AML-193 (cell line): ENCODE measurements at places on chromosomes 2 and 18.

DNA sequence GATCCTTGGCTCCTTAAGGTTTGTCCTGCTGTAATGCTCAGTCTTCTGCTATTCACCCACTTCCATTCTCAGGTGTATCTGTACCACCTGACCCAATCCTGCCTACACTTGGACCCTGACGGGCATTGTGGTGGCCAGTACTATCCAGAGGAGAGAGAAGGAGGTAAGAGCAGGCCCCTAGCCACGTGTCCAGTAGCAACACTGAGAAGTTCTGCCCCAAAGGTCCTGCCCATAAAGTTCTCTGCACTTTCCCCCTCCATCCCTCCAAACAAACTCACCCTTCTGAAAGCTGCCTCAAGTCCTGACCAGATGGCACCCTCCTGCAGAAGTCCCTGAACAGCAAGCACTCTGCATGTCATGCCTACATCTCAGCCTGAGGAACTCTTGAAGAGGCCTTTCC lies 18.3 kb downstream of the TTC32 start:
- DNase-seq = no peak

DNA sequence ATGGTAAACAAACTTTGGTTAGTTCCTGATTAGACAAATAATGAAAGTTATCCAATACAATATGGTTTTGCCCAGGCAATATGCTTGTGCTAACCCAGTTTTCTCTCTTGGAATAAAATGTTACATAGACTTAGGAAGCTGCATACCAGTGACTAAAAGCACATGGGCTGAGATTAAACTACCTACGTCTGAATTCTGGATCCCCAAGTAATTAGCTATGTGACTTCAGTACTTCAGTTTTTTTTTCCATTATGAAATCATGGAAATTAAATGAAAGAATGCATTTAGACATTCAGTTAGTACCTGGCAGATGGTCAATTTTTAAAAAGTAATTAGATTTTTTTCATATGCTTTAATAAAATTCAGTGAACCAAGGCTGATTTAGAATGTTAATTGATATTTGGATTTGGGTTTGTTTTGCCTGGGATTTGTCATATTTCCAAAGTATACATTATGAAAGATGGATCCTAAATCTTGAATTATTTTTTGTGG lies 213.9 kb downstream of the PTH2R start:
- no peak for DNase-seq

- DNase-seq = no peak
These were observed 10.3 kb upstream of the NT5C1B start for GRCh38 chr2:18599509-18600254.

DNA sequence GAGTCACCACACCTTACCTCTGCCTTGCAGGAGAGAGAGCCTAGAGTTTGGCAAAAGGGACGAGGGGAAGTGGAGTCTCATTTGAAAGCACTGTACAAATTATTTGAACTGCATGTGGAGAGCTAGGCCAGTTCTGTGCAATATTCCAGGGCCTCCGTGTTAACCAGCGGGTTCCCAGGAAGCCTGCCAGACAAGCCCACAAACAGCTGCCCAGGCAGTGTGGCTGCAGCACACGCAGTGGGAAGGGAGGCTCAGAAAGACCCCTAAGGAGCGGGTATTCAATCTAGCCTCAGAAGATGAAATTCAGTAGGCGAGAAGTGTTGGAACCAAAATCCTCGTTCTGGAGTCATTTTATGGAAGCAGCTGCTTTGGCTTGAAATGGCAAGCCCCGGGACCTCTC lies 30.7 kb downstream of the CNGA3 start:
- DNase-seq = no peak

DNA sequence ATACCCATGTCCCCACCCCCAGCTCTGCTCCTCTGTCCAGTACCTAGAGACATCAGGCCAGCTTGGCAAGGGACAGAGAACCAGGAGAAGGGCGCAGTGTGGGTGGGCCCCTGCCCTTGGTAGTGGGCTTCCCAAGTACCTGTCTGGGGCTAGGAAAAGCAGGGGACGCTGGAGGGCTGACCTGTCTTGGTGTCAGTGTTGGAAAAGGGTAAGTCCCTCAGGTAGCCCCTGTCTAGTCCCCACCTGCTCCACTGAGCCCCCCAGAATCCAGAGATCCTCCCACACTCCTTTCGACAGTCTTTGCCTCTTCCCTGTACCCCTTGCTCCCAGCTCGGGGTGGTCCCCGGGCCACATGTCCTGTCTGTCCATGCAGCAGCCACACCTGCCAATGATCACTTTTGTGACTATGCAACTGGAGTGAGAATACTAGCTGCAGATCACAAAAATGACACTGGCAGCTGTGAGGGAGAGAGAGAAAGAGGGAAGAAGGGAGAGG lies 14.6 kb downstream of the DNAJB2 start:
- DNase-seq = no peak

DNA sequence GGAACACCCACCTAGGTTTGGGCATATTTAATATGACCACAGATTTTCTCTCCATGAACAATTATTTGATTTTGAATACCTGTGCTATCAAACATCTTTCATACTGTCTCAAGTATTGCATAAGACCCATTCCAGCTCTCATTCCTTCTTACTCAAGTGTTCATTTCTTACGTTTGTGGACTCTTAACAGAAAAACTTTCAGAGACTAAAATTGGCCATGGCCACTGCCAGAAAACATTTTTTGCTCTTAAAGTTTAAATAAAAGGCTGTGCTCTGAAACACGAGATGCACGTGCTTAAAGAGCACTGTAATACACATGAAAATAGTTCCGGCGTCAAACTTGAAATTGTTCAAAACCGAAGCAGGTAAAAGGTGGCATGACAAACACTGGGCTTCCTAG lies 89.3 kb downstream of the LIMS1 start:
- DNase-seq = no peak

DNA sequence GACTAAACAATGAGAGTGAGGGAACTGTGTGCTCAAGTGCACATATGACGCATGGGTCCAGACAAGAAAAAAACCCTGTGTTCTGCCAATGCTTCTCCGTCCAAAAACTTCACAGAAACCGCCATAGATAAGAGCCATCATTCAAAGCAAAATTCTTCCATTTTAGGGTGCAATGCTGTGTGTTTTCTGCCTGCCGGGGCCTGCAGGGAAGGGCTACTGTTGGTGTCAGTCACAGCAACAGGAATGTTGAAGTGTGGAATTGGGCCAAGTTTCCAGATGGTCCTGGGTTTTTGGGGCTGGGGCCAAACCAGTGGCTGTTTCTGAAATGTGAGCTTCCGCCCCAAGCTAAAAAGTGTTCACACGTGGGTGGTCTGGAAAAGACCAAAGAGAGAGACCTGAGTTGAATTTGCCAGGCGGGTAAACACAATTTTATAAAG lies 677 bp upstream of the MC2R start:
- DNase-seq = no peak

GRCh38 chr18:76847916-76848315 lies 25.6 kb downstream of the ZNF236 start:
- no peak for DNase-seq

GRCh38 chr18:48649231-48649630 lies 110.4 kb downstream of the CTIF start:
- DNase-seq = no peak

GRCh38 chr2:134148172-134148571 lies 105.7 kb upstream of the MGAT5 start:
- no peak for DNase-seq

GRCh38 chr2:27655155-27655951 lies 8.1 kb downstream of the SUPT7L start:
- DNase-seq = no peak

GRCh38 chr2:207133820-207134519 lies 31.8 kb downstream of the KLF7 start:
- DNase-seq = no peak

- DNase-seq = no peak
These were observed 35.4 kb downstream of the HJURP start for GRCh38 chr2:233818639-233819621.

DNA sequence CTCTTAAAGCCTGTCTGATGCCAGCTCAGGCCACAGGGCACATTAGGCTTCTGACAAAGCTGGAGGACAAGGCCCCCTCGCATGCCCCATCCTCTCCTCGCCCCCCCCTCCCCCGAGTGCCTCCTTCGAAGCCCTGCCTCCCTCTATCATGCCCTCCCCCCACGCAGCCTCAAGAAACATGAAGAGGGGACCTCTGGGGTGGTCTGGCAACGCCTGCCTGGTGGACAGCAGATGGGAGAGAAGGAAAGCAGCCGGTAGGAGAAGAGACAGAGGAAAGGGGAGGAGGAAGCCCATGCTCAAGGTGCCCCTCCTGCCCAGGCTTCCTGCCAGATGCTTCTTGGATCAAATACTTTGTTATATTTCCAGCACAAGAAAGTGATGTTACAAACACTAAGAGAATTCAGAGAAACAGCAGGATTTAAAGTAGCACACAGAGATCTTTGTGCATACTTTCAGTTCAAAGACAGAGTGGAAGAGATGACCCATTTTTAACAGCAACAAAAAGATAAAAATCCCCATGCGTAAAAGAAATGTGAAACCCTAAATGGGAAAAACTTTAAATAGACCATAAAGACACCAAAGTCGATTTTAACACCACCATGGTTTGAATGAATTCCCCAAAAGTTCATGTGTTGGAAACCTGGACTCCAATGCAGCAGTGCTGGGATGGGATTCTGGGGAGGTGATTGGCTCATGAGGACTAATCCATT lies 19.0 kb downstream of the BOK start:
- no peak for DNase-seq

GRCh38 chr18:59575995-59576394 lies 121.2 kb downstream of the CCBE1 start:
- DNase-seq = no peak

GRCh38 chr2:160657196-160657595 lies 163.6 kb upstream of the RBMS1 start:
- DNase-seq = no peak

- DNase-seq = no peak
These were observed 10.2 kb downstream of the ANO7 start for GRCh38 chr2:241198381-241199279.

GRCh38 chr2:227433171-227433570 lies 38.8 kb upstream of the AGFG1 start:
- DNase-seq = no peak

- DNase-seq = no peak
These were observed 2.9 kb upstream of the CNOT11 start for GRCh38 chr2:101249826-101250225.

GRCh38 chr2:51994123-51994763 lies 962.3 kb upstream of the NRXN1 start:
- no peak for DNase-seq

DNA sequence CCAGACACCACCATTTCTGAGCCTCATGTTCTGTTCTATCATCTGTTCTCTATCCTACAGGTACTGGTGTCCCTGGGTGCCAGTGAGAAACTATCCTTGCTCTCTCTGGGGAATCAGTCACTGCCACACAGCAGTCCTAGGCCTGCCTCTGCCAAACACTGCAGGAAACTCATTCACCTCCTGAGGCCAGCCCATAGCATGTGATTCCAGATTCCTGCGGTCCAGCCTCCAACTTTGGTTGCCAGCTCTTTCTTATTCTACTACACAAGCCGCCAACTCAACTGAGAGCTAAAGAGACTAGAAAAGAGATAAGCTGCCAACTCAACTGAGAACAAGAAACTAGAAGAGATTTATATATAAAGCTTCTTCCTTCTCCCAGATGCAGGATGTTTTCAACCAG lies 8.8 kb upstream of the TTLL4 start:
- DNase-seq = no peak

DNA sequence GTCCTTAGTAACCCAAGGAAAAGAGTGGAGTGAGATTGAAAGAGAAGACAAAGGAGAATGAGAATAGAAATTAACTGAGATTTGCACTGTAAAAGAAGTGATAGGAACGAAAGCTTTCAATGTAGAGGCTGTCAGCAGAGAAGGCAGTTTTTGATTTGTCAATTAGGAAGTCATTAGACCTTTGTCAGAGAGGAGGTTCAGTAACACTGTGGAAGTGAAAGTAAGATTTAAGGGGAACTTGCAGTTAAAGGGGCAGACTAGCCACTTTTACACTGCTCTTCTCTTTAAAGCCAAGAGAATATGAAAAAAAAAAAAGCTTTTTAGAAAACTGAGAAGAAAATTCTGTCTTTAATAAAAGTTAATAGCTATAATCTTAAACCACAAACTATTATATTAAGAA lies 11.5 kb upstream of the KYNU start:
- peak; percentile 80 for DNase-seq

DNA sequence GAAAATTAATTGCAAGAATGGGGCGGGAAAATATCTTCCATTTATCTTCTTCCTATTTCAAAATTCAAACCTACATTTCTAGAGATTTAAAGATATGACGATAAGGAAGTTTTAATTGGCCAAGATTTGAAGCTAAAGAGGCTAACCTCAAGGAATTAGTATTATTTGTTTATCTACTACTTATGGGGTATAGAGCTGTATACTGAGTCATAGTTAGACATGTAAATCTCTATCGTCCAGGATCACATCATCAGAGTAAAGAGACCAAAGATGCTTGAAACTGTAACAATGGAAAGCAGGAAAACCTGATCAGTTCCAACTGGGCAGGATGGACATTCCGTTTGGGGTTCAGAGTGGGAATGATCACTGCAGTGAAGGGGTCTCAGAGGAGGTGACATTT lies 95.2 kb upstream of the KLF7 start:
- no peak for DNase-seq

- DNase-seq = no peak
These were observed 238.4 kb downstream of the CMPK2 start for GRCh38 chr2:6627316-6627715.

DNA sequence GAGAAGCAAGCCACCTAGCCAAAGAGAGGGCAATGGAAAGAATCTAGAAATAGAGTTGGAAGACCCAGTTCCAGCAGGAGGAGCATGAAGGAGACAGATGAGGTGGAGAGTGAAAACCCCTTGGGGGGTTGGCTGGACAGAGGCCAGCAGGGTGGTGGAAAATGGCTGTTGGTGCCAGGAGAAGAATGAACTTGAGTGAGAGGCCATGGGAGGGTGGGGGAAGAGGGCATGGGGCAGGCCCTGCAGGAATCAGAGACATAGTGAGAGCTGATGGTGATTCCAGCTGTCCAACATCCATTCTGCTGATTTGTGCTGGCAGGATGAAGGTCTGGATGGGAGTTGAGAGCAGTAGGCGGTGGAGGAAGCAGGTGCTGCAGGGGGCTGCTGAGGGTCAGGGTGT lies 108.0 kb upstream of the TNP1 start:
- DNase-seq = no peak

- DNase-seq = no peak
These were observed 531.0 kb upstream of the SETBP1 start for GRCh38 chr18:44149706-44150105.

DNA sequence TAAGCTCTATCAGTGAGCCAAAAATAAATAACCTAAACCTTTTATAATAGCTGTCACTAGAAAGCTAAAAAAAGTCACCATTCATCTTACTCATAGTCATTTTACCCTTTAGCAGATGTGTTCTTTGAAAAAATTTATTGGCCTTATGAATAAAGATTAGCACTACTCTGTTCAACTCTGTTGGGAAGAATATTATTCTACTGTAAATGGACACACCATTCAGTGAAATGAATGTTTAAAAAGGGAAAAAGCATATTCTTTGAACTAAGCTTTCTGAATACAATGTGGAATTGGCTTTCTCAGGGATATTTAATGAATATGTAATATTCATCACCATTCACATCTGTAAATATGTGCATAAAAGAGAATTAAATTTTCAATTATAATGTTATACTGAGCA lies 422.0 kb downstream of the CBLN2 start:
- DNase-seq = no peak

GRCh38 chr18:23721696-23722480 lies 32.6 kb downstream of the LAMA3 start:
- DNase-seq = no peak

GRCh38 chr18:76514573-76514972 lies 19.5 kb upstream of the ZNF516 start:
- no peak for DNase-seq

- no peak for DNase-seq
These were observed 1310.9 kb upstream of the TMEFF2 start for GRCh38 chr2:193505620-193506019.

- DNase-seq = no peak
These were observed 117.2 kb downstream of the UXS1 start for GRCh38 chr2:106076941-106077340.
